ENCODE measurements at places on chromosomes 5 and 9.
A peak's percentile ranks its signal among the peaks of the same experiment; 100 is the strongest.

DNA sequence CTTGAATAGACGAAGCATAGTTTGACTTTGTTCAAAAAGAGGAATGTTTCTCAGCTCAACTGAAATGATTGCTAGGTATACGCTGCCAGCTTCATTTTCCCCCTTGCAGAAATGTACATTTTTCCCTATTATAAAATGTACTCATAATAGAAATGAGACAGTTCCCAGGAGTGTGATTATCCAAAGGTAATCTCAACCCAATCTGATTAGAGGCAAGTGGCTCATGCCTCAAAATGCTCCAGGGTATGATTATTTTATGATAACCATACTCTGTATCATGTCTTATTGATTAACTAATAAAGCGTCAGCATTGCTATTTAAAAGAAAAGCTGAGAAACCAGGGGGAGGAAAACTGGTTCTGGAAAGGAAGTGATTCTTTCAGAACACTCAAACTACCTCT, 54.9 kb upstream of the SMIM15 start:
- DNase-seq, result no peak

GRCh38 chr5:154260224-154260927, 69.8 kb downstream of the GALNT10 start:
- peak; percentile 58 for DNase-seq

DNA sequence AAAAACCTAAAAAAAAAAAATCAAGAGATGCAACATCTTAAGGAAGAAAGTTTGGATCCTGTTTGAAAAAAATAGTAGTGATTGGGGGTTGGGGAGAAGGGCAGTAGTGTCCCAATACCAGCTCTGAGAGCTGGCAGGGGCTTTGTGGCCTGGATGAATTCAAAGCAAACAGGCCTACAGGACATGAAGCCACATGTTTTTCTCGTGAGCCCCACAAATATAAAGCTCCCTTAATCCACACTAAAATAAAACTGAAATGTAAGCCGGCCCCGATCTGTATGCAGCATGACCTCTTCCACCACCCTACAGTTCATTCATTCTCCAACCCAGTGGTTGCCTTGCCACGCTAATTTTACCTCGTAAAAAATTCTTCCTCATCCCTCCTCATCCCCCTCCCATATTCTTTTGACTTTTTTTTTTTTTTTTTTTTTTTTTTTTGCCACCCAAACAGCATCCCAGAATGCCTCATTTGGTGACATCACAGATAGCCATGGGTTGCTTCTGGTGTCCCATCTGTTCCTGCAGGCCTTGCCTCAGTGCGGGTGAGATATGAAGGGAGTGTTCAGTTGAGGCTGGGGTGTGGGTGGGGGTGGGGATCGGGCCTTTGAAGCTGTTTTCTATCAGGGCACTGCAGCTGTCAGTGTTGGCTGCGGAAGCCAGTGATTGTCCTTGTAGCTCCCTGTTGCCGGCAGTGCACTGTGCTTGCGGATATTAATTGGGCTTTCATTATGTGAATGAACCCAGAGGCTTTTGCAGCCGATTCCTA, 81.6 kb upstream of the NFIB start:
- DNase-seq, result no peak

- DNase-seq, result no peak
These were observed 47.4 kb downstream of the SLC28A3 start for GRCh38 chr9:84293001-84293798.

GRCh38 chr5:133825631-133826289, 142.7 kb downstream of the C5orf15 start:
- peak; percentile 99 for DNase-seq

DNA sequence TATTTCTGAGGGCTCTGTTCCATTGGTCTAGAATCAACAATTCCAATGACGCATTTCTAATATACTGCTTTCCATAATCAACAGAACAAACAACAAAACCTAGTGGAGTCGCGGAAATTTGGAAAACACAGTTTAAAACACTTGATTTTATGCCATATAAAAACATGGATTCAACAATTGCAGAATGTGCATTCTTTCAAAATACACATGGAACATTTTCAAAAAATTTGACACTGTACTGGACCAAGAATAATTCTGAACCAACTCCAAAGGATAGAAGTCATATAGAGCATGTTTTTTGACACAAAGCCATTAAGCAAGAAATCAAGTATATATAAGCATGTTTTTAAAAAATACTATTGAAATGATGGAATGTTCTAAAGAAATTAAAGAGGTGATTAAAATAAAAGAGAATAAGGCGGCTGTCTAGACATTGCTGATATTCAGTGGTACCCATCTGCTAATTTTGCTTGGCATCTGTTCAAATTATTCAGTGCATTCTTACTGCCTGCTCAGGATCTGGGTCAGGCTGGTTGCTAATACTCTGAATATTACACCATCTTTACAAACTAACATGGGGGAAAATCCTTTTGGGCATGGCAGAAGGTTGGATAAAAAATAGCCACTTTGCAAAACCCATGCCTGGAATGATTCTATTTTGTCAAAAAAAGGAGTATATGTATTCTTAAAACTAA, 221.3 kb downstream of the NPR3 start:
- DNase-seq, result no peak
